Diencephalon (tissue), 1 donor: ENCODE measurements at places on chromosomes 16 and 17. TPM values are rescaled to one million over a fixed set of nuclear protein-coding genes. Genes with fewer than 3 reads are reported as not detected.

The KRTAP4-3 gene
- not detected for total RNA-seq

The KRTAP9-2 gene
- not detected for total RNA-seq

The CTU2 gene
- 14.3 TPM for total RNA-seq

The AP1G1 gene
- 111 TPM for total RNA-seq

The SULT1A2 gene
- total RNA-seq: 0.69 TPM

The TBC1D3H gene
- not detected for total RNA-seq

The SLC52A1 gene
- total RNA-seq: not detected

The SOST gene
- 0.23 TPM for total RNA-seq

The GRIN2C gene
- 1.2 TPM for total RNA-seq

The MYH3 gene
- total RNA-seq: 1.4 TPM

The COIL gene
- 23.3 TPM for total RNA-seq

The SPNS2 gene
- 16.6 TPM for total RNA-seq

The CSH1 gene
- not detected for total RNA-seq

The TPSD1 gene
- not detected for total RNA-seq

The MYH1 gene
- not detected for total RNA-seq

The CCL2 gene
- total RNA-seq: 4.8 TPM

The SEBOX gene
- not detected for total RNA-seq

The NGFR gene
- 6.5 TPM for total RNA-seq

The PLLP gene
- 3.9 TPM for total RNA-seq
